Stimulated activated CD8-positive, alpha-beta memory T cell treated with anti-CD3 and anti-CD28 coated beads, Interleukin-4, amount 100 ng/mL, for 48 hours (primary cell): ENCODE measurements at places on chromosomes 11 and 22.

- DNase-seq = peak; percentile 71
Measured at GRCh38 chr11:15826826-15827225, 529.5 kb downstream of the SOX6 start.

GRCh38 chr22:50008151-50009040 is 4.2 kb downstream of the IL17REL start:
- no peak for DNase-seq

GRCh38 chr11:27754035-27755017 is 54.1 kb upstream of the BDNF start:
- no peak for DNase-seq

DNA sequence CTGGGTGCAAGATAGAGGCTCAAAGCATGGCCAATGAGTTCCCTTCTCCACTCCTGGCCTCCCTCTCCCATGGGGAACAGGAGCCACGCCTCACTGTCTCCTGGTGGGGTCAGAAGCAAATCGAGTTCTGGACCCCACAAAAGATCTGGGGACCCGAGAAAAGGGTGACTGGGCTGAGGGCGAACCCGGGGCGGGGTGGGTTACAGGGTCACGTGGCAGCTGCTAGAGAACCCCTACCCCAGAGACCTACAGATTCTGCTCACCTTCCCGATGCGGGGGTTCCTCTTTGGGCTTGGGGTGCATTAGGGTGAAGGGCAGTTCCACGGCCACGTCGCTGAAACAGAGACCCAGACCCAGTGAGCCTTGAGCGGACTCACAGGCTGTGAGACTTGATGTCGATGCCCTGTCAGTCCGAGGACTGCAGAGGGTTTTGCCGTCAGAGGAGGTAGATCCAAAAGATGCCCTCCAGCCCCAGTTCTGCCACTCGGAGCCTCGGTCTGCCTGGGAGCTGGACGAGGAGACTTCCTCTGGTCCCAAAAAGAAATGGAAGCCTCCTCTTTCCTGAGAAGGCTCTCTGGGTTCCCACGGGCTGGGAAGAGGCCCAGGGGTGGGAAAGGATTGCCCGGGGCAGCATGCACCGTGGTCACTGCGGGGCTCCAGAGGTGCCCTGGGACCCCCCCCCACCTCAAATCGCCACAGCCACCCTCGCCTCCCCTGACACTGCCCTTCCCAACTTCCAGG is 28.2 kb downstream of the TPBGL start:
- no peak for DNase-seq

DNA sequence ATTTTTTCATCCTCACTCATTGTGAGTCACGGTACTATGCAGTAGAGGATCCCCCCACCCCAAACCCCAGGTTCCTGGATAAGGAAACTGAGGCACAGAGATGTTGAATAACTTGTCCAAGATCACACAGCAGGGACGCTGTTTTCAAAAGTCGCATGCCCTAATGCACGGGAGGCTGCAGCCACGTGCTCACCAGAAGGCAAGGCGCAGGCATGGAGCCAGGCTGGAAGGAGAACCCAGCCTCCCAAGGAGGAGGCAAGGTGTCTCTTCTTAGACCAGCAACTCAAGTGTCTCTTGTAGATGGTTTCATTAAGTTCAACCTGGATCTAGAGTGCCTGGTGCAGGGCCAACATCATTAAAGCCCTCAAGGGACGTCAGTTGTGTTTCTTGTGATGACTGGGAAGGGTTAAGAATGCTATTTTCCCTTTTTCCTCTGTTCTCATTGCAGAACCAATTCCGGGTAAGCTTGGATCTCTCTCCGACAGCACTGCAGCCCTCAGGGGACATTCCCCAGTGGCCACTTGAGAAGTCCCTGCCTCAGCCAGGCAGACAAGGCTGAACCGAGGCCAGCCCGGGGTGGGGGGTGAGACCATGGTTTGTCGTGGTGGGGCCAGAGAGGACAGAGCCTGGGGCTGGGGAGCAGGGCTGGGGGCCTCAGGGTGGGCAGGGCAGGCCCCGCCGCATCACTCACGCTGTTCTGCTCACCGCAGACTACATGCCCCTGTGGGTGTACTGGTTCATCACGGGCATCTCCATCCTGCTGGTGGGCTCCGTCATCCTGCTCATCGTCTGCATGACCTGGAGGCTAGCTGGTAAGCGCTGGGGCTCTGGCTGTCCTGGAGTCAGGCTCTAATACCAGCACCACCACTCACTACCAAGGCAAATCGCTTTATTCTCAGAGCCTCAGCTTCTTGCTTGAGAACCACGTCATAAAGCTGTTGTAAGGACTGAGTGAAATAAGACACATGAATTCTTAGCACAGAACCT is 15.7 kb downstream of the TMEM121B start:
- no peak for DNase-seq

DNA sequence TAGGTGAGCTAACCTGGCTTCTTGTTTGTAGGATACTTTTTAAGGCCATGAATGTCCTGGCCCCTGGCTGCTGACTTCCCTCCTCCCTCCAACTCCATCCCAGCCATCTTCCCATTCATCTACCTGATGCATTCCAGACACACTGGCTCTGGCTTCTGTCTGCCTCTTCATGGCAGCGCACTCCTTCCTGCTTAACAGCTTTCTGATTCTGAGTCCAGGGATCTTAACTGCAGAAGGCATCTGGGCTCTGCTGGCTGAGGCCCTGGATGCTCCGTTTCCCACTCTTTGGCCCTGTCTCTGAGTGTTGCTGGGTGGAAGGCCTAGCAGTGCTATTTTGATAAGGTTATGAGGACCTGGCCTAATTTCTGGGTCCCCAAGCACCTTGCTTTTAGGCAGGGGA is 1.8 kb upstream of the THY1 start:
- DNase-seq = no peak

- DNase-seq = no peak
Measured at GRCh38 chr11:67278135-67278938, 10.8 kb upstream of the ANKRD13D start.
